ENCODE measurements at places on chromosomes 13 and 19. TPM values are rescaled to one million over a fixed set of nuclear protein-coding genes. Genes with fewer than 3 reads are reported as not detected.

CCDC122 gene
- total RNA-seq = 7.4 TPM

AKAP11 gene
- total RNA-seq = 9.3 TPM

RXFP2 gene
- not detected for total RNA-seq

MAG gene
- total RNA-seq = not detected

ETV2 gene
- 0.23 TPM for total RNA-seq

PROSER3 gene
- total RNA-seq = 8.4 TPM

Measured in hair follicular keratinocyte (primary cell).